ENCODE measurements at places on chromosomes 11 and 22.

DNA sequence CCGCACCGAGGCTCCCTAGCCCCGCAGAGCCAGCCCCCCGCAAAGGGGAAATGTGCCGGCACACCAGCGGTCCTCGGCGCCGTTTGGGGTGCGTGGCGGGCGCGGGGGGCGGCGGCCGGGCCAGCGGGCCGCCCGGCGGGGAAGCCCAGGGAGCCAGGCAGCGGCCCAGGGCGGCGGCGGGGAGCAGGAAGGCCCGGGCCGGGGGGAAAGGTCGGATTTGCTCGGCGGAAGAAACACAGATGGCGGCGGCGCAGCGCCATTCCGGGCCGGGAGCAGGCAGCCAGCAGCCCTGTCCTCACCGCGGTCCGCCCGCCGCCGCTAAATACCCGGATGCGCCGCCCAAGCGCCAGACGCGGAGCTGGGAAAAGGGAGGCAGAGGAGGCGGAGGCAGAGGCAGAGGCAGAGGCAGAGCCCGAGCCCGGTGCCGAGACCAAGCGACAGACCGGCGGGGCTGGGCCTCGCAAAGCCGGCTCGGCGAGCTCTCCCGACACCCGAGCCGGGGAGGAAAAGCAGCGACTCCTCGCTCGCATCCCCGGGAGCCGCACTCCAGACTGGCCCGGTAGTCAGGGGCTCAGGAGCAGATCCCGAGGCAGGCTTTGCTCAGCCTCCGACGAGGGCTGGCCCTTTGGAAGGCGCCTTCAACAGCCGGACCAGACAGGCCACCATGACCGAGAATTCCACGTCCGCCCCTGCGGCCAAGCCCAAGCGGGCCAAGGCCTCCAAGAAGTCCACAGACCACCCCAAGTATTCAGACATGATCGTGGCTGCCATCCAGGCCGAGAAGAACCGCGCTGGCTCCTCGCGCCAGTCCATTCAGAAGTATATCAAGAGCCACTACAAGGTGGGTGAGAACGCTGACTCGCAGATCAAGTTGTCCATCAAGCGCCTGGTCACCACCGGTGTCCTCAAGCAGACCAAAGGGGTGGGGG lies 2.6 kb upstream of the GCAT start:
- peak; percentile 72 for DNase-seq

DNA sequence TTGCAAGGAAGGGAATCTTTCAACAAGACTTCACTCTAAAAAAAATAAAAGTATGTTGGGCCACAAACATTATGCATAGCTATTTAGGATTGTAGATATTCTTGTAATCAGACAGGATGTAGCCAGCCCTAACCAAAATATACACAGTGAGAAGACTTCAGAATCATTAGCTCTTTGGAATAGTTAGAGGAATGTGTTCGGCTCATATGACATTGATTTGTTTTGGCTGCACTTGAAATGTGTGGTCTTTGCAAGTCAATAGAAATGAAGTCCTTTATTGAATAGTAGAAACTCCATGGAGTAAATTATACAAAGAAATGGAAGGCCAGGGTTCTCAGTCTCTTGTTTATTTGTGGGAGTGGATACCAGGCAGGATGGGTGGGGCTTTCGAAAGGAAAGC lies 692.1 kb downstream of the NTM start:
- peak; percentile 93 for DNase-seq

- DNase-seq = no peak
Measured at GRCh38 chr11:70624598-70624993, 226.3 kb downstream of the CTTN start.

- peak; percentile 30 for DNase-seq
Measured at GRCh38 chr11:122882189-122882856, at the start of gene JHY. JHY (plus strand) TSS chr11:122882759; CDS start chr11:122885850, 3,091 bp downstream.

DNA sequence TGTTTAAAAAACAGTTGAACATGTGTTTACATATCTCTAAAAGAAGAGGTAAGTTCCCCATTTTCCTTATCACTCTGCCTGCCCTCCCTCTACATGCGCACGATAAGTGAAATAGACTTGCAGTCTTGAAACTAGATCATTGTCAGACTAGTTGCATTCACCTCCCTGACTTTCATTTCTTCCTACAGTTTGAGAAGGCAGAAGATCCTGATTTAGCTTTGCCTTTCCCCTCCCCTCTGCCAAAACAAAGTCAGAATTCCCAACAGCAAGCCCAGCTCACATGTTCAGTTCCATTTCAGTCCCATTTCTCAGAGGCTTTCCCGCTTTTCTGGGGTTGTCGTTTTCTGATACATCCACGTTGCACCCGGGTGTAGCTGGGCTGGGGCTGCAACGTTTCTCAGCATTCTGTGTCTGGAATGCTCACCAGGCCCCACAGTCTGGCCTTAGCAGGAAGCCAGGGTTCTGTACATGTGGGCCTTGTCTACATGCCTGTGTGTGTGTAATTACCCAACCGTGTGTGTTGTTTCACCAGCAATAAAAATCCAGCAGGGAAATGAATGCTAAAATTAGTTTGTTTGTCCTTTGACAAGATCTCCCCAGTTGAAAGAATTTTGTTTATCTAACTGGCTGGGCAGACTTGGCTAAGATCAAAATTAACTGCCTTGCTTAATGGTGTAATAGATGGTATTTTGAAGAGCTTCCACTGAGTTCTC lies 179.2 kb downstream of the DBX1 start:
- DNase-seq = peak; percentile 86

GRCh38 chr11:59542142-59542810 lies 30.9 kb downstream of the OR4D9 start:
- no peak for DNase-seq

DNA sequence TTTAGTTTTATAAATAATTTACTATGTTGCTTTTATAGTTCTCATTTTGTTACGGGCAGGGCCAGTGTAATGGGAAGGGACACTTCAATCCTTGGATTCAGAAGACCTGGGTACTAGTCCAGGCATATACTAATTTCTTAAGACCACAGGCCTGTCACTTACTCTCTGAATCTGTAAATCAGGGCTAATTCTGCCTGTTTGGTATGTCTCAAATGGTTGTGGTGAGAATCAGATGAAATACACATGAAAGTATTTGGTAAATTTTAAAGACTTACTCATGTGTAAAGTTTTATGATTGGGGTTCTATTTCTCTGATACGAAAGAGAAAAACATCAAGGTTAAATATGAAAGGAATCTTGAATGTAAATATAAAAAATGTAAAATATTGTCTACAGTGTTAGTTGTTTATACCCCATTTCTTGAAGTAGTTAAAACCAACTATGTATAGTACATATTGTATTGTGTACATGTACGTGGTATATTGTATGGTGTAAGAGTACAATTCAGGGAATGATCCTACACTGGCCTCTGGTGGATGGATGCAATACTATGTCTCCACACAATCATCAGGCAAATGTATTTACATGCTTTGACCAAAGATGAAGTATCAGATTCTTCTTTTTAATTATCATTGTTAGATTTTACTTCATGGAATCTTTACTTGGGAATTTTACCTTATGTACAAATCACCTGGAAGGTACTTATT lies 24.5 kb upstream of the RAG2 start:
- peak; percentile 60 for DNase-seq

DNA sequence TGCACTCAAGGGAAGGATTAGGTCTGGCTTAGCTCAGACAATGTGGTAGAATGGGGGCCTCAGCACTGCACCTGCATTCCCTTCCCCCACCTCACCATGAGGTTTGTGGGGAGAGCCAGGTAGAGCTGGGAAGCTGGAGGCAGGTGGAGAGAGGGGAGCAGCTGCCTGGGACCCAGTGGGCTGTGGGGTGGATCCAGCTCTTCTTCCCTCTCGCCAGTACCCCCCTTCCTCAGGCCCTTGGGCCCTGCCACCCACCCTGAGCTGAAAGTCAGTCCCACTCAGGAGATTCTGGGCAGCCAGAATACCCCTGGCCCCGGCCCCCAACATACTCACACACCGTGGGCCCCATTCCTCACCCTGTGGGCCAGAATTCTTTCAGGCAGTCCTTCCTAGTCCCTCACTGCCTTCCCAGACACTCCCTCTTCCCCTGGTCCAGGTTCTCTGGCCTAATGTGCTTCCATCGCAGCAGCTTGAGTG lies 3.1 kb upstream of the POLD4 start:
- DNase-seq = no peak

DNA sequence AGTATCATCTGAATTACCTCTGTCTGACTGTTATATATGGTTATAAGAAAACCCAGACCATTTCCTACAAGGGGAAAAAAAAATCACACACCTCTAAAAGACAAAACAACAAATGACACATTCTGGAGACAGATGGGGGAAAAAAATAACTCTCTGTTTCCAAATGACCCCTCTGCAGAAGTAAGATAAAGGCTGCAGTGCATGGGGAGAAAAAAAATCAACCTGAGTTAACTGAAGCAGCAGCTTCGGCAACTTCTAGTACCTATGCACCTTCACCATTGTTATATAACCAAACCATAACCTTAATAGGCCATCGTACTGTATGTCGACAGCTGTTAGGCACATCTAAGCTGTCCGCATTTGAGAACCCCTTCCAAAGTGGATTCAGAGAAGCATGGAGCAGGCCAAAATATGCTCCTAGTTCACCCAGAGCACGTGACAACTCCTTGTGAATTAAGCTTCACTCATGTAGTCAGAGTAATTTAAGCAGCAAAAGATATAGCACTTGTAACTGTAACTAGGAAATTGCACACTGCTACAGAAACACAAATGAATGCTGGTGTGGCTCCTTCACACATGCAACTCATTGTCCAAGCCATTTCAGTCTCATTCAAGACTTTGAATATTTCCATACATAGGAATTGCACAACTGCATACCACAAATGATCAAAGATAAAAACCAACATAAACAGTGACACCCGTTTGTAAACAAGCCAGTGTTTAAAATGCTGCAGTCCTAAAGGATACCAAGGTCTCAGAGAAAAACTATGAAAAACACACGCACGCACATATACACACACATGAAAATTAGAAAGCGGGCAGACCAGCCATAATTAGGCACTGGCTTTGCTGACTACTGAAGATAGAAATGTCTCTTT lies 2.7 kb downstream of the SIK3 start:
- DNase-seq = peak; percentile 30

- DNase-seq = no peak
Measured at GRCh38 chr11:6652182-6652581, 3.4 kb downstream of the DCHS1 start.

- no peak for DNase-seq
Measured at GRCh38 chr11:105054723-105055493, 9.8 kb upstream of the CARD16 start.

GRCh38 chr22:39808081-39808480 lies 85.5 kb downstream of the ENTHD1 start:
- DNase-seq = peak; percentile 11

DNA sequence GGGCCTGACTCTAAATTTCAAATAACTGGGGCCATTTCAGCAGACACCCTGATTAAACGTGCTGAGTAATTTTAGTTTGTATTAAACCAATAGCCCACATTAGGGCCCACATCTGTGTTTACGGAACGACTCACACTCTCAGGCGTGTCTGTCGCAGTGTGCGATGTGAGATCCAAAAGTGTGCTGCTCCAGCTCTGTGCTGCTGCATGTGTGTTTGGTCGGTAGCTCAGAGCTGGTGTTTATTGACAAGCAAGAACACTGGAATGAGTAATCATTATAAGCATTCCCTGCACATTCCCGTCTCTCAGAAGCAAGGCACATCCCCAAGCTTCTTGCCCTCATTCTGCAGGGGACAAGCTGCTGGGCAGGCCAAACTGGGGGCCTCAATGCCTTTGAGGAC lies 7.8 kb downstream of the OPCML start:
- no peak for DNase-seq

DNA sequence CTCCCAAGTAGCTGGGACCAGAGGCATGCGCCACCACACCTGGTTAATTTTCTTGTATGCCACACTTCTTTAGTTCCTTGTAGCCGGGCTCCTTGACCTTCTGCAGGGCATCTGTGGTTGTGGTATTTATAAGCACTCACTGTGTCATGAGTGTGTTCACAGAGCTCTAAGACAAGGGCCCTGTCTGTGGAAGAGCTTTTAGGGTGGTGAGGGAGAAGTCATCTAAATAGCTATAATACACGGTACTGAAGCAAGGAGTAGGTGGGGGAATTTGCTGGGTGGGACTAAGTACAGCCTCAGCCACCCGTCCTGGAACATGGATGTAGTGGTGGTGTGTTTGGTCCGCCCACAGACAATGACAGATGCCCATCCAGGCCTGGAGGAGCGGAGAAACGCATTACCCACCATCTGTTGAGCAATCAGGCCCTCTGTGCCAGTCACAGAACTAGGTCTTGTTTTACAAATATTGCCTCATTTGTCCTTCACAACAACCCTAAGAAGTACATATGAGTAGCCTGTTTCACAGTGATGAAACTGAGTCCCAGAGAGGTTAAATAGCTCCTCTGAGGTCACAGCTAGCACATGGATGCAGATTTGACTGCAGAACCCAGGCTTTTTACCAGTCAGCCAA lies 10.1 kb downstream of the ACO2 start:
- DNase-seq = peak; percentile 6

DNA sequence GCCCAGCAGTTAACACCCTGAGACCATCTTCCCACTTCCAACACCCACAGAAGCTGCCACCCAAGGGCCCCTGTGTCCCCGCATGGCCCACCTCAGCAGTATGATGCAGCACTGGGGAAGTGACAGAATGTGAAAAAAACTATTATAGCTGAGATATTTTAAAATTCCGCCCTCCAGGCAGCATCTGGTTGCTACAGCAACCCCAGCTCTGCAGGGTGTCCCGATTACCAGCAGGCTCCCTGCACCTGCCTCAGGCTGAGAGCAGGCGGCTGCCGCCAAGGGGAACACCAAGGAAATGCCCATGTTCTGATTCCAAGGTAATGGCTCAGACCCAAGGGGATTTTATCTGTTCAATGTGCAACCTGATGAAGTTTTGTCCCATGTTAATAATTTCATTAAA lies 10.5 kb upstream of the TMEM121B start:
- no peak for DNase-seq

DNA sequence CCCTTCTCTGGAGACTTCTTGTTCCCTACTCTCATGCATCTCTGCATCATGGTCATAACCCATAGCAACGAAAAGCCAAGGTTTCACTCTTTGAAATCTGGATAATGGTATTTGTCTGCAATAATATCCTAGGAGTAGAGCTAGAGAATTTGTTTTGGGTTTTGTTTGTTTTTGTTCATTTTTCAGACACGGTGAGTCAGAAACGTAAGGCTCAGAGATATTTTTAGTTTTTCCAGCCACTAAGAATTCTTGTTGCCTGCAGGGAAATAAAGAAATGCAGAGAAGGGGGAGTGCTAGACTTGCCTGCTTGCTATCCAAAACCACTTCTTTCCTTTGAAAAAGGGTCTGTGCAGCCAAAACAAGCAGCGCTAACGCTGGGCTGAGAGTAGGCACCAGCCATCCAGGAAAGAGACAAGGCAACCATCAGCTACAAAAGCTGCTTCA lies 26.0 kb downstream of the POU2AF3 start:
- peak; percentile 14 for DNase-seq

- no peak for DNase-seq
Measured at GRCh38 chr22:34993548-34993947, 72.4 kb upstream of the ISX start.

All from fibroblast of lung (primary cell).